Calu3 (cell line): ENCODE measurements at places on chromosomes 1 and 21.
A peak's percentile ranks its signal among the peaks of the same experiment; 100 is the strongest.

- no peak for DNase-seq
These were observed 130.2 kb downstream of the TPR start for GRCh38 chr1:186244825-186245224.

DNA sequence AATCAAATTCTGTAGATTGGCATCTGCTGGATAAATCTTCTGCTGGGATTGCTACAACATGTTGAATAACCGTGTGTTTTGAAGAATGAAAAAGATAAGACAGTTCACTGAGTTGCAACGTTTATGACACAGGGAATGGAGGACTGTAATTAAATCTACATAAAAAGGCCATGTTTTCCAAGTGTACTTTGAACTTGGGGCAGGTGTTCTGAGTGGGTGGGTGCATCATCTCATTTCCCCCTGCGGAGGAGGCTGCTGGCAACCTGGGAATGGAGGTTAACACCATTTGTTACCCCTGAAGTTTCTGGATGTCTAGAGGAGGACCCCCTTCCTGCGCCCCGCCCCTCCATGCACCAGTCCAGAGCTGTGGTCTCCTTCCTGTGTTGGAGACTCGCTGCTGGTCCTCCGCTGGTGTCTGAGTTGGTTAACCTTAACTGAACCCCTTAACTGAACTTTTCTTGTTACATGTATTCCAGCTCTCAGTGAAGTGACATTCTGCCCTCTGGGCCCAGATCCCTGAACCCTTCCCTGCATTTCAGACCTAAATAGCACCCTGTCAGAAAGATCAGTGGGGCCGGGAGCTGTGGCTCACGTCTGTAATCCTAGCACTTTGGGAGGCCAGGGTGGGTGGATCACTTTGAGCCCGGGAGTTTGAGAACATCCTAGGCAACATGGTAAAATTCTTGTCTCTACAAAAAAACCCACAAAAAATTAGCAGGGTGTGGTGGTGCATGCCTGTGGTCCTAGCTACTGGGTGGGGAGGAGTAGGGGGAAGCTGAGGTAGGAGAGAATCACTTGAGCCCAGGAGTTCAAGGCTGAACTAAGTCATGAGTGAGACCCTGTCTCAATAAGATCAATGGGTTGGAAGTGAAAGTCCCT lies 31.8 kb downstream of the UCK2 start:
- no peak for DNase-seq

GRCh38 chr1:46757956-46758528 lies 39.1 kb upstream of the EFCAB14 start:
- DNase-seq, result no peak

DNA sequence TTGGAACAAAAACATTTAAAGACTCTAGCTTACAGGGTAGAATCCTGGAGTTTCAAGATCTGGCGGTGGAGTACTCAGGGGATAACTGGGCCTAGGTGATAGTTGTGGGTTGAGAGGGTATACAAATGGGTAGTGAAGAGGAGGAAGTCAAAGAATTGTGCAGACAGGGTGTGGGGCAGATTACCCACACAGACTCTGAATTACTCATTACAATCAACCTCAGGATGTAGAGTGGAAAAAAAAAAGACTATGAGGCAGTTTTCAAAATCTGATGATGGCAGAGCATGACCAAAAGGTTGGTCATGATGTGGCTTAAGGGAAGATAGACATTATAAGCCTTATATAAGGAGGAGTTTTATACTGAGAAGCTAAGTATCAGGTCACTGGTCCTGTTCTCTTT lies 44.1 kb upstream of the GLIS1 start:
- DNase-seq, result no peak

DNA sequence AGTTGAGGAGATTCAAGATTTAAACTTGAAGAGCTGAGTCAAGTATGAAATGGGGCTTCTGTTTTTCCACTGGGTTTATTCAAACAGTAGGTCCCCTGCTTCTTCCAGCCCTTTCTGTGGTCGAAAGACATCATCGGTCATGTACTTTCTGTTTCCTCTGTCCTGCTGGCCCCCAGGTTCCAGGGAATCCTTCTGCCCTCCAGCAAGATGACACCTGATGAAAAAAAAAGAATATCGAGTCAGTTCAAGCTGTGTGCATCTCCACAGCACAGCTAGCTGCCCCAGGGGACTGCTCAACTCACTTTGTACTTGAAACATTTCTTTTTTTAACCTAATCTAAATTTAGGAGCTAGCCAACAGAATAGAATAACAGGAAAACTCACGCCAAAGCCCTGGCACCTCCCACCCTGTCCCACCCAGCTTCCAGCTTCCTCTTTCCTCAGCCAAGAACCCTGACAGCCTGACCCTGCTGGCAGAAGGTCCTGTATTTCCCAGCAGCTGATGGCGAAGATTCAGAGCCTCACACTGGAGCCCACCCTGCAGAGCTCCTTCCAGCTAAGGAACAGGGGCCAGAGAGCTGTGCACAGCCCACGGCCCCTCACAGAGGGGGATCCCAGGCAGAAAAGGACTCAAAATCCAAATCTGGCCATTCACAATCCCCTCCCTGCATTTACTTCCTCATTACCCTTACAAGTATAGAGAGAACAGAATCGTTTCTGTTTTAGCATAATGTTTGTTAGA lies 176.5 kb downstream of the PSMG1 start:
- no peak for DNase-seq

GRCh38 chr1:61237659-61238358 lies 155.4 kb downstream of the NFIA start:
- DNase-seq, result no peak

- DNase-seq, result no peak
These were observed 559.8 kb downstream of the LMO4 start for GRCh38 chr1:87888446-87888845.

- DNase-seq, result no peak
These were observed 363.8 kb downstream of the DISC1 start for GRCh38 chr1:231990388-231990787.

DNA sequence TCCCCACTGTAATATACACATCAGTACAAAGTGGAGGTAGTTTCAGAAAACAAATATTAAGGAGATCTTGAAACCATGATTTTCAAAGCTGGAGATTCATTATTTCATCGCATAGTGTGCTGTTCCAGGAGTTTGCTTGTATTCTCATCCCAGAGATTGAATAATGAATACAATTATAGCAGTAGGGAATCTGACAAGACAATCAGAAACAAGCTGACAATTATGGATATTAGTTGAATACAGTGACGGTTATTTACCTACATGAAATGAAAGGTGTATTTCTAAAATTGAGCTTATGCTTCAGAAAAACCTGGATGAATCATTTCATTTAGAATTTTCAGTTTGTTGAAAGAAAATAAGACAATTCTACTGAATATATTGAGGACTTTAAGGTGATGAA lies 2119.0 kb downstream of the MRPL39 start:
- no peak for DNase-seq

DNA sequence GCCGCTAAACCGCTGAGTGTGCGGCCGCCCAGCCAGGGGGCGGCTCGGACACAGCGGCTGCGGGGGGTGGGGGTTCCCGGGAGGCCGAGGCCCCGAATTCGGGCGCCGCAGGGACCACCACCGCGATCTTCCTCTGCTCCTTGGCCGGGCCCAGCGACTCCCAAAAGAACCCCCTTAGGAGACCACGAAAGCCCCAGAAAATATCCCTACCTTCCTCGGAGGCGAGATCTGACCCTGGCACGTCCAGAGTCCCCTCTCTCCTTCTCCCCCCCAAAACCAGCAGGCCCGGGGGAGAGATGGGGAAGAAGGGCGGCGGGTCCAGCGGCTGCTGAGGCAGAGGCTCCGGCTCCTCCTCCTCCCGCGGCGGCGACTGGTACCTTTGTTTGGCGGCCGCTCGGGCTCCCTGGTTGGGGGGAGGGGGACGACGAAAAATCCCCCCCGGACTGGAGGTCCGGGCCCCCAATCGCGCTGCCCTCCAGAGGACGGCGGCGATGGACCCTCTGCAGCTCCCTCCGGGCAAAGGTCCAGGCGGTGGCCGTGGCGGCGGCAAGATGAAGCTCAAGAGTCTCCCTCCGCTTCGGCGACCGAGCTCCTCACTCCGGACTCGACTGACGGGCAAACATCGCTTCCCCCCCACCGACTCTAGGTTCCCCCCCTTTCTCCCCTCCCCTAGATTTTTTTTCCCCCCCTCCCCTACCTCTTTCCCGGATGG lies at the start of gene ARID4B:
Gene ARID4B (minus strand): TSS at position 621 of the 712 bp plus-strand sequence. CDS start 1,260 bp downstream, outside the sequence.
- DNase-seq, result no peak

- DNase-seq, result no peak
These were observed 2.5 kb downstream of the FTCD start for GRCh38 chr21:46152927-46153246.

- DNase-seq, result no peak
These were observed 252.4 kb upstream of the DUSP10 start for GRCh38 chr1:221994274-221994698.

DNA sequence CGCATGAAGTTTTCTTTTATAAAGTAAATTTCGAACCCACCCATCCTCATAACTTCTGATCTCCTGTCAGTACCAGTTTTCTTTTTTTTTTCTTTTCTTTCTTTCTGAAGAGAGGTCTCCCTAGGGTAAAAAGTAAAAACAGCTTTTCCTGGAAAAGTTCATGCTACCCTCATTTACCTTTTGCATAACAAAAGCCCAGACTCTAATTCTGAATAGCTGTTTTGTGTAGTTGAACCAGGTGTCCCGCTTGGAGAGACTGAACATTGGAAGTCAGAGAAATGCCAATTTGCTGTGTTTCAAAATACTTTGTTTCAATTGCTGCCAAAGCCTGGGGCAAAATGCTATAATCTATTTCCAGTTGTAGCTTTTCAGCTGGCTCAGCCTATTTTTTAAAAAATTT lies 113.7 kb upstream of the RUNX1 start:
- DNase-seq, result no peak

GRCh38 chr1:200954434-200954833 lies 59.7 kb downstream of the INAVA start:
- no peak for DNase-seq

DNA sequence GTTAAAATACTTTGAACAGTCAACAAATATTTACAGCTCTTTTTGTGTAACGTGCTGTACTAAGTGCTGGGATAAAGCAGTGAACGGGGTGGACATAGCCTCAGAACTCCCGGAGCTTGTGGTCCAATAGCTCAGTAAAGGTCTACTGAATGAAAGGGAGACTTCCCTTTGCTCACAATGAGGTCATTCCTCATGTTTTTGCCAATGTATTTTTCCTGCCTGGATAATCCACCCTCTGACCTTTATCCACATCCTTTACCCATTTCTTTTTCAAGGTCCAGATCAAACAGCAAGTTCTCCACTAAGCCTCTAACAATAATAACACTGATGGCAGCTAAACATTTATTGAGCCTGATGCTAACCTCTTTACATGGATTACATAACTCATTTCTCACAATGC lies 55.9 kb downstream of the LEPR start:
- no peak for DNase-seq

GRCh38 chr1:1058921-1059493 lies 15.1 kb downstream of the RNF223 start:
- peak; percentile 38 for DNase-seq

DNA sequence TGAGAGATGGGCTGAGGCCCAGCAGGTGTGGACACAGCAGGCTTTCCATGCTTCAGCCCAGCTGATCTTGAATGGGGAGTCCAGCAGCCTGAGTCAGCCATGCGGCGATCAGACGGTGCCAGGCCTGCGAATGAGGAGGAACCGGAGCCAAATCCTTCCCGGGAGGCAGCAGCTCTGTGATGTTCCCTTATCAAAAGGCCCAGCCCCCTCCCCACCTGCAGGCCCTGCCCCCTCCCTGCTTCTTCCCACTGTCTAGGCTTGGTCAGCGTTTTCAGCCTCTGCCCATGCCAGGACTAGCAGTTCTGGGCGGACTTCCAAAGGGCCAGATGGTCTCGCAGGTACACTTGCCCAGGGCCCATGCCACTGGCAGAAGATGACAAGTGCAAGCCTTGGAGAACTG lies 253.8 kb downstream of the KAZN start:
- DNase-seq, result no peak

- no peak for DNase-seq
These were observed 40.0 kb downstream of the LTN1 start for GRCh38 chr21:28952686-28953085.

DNA sequence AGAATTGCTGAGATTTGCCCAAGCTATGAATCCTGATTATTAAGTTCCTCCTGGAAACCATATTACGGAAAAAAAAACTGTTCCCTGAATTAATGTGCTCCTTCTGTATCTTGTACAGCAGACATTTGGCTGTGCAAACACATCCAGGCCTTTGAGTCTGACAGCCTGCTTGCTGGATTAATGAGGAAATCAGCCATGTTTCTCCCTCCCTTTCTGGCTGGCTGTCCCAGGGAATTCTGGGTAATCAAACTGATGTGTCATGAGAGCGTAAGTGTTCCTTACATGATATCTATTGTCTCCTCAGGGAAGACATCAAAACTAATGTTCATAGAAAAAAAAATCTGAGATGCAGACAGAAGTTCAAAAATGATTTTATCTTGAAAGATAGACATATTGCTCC lies 18.8 kb downstream of the PGBD5 start:
- no peak for DNase-seq

DNA sequence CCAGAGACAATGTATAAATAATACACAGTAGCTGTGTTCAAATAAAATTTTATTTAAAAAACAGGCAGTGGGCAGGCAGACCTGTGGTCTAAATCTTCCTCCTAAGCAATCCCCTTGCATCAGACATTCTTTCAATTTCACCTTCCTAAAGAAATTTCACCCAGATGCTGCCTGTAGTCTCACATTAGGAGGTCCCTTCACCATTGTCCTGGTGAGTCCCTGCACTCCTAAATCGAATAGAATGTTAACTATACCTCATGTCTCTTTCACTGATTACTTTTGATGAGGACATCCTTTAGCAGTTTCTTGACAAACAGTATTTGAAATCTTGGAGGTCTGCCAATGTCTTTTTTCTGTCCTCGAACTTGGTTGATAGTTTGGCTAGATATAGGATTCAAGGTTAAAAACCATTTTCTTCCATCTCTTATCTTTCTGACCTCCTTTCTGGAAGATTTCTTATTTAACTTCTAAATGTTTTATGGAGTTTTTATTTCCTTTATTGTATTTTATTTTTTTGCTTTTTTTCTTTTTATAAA lies 77.5 kb downstream of the LPGAT1 start:
- DNase-seq, result no peak

GRCh38 chr1:89962024-89962741 lies 32.7 kb upstream of the ZNF326 start:
- no peak for DNase-seq

GRCh38 chr1:204858363-204858821 lies 12.3 kb upstream of the NFASC start:
- DNase-seq, result no peak

DNA sequence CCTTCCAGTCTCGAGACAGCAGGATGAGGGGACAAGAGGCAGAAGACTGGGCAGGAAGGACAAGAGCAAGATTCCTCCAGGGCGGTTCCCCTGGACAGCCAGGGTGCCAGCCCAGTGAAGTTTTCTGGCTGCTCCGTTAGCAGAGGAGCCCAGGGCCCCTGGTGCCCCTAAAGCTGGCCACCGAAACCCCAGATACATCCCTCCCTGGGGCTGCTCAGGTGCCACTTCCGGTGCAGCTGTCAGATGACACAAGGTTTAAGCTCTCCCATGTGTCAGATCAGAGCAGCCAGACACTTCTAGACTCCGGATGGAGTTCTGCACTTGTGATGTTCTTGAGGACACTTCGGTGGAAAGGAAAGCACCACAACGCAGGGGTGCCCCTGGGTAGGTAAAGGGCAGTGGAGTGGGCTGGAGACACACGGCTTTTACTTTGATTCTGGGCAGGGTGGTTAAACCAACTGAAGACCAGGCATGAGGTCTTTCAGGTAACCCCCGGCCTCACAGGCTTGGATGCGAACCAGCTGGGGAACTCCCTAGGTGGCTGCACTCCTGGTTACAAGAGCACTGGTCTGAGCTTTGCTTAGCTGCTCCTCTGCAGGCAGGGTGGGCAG lies 85.7 kb downstream of the ITPKB start:
- no peak for DNase-seq

GRCh38 chr1:181972256-181972655 lies 89.3 kb downstream of the ZNF648 start:
- DNase-seq, result no peak

- DNase-seq, result peak; percentile 14
These were observed 1.0 kb downstream of the SLC35D1 start for GRCh38 chr1:67052741-67053534.
